Stimulated activated CD4-positive, alpha-beta T cell treated with anti-CD3 and anti-CD28 coated beads, Interleukin-2, amount 100 ng/mL, for 24 hours (primary cell): ENCODE measurements at places on chromosomes 5 and 9.
A peak's percentile ranks its signal among the peaks of the same experiment; 100 is the strongest.

- no peak for DNase-seq
These were observed 101.0 kb upstream of the SMC2 start for GRCh38 chr9:103992938-103993579.

DNA sequence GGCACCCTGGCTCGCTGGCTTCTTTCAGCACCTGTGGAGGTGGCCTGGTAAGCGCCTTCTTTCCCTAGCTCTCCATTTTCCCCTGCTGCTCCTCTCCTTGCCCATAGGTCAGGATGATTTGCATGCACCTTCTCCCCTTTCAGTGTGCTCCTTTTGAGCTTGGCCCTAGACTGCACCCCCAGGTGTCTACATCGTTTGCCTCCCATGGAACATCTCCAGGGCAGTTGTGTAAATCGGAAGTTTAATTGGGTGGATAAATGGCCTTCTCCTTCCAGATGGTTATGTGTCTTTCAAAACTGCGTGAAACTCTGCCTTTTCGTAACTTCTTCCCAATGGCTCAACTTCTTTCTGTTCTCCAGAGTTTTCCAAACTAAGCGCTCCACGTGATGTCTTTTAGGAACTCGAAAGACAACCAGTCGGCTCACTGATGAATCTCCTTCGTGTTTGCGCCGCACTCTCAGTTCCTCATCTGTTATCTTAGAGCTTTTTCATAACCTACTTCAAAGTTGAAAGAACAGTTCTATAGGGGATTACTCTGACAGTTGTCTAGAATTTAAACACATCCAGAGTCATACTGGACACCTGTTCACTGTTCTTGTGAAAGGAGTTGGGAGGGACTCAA is 1.7 kb downstream of the ADAMTS19 start:
- no peak for DNase-seq

DNA sequence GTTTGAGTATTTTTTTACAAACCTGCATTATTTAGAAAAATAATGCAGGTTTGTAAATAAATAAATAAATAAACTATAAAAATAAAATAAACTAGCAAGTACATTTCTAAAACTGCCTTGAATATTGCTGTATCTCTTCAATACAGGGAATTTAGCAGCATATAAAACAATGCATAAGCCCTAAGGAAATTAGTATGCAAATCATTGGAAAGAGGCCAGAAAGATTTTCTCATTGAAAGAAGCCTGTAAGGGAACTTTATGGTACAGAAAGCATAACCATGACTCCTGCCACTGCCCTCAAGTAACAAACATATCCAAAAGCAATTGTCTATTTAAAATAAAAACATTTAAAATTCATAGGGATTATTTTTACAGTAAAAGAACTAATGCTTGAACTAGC is 387.3 kb downstream of the HINT1 start:
- no peak for DNase-seq

DNA sequence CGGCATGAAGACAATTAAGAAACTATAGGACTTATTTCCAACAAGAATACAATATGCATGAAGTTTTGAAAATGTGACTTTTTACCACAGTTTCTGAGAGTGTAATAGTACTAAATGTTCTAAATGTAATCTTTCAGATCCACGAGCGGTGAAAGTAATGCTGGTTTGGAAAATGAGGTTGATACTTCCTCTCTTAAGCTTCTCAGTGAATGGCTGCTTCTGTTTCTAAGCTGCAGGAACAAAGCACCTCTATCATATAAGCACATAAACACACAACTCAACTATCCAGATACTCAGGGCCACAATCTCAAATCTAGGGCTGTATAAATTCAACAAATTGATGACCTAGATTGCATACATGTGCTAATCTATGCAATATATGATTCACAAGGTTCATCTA is 78.3 kb downstream of the LIFR start:
- no peak for DNase-seq

- no peak for DNase-seq
These were observed 33.9 kb upstream of the BRD3 start for GRCh38 chr9:134101623-134102149.

GRCh38 chr9:1267141-1267570 is 217.0 kb downstream of the DMRT2 start:
- DNase-seq: no peak

GRCh38 chr5:90111364-90112032 is 298.1 kb downstream of the CETN3 start:
- no peak for DNase-seq

DNA sequence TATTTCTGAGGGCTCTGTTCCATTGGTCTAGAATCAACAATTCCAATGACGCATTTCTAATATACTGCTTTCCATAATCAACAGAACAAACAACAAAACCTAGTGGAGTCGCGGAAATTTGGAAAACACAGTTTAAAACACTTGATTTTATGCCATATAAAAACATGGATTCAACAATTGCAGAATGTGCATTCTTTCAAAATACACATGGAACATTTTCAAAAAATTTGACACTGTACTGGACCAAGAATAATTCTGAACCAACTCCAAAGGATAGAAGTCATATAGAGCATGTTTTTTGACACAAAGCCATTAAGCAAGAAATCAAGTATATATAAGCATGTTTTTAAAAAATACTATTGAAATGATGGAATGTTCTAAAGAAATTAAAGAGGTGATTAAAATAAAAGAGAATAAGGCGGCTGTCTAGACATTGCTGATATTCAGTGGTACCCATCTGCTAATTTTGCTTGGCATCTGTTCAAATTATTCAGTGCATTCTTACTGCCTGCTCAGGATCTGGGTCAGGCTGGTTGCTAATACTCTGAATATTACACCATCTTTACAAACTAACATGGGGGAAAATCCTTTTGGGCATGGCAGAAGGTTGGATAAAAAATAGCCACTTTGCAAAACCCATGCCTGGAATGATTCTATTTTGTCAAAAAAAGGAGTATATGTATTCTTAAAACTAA is 221.3 kb downstream of the NPR3 start:
- DNase-seq: no peak

- no peak for DNase-seq
These were observed 545.4 kb upstream of the TLE4 start for GRCh38 chr9:79026316-79026715.

DNA sequence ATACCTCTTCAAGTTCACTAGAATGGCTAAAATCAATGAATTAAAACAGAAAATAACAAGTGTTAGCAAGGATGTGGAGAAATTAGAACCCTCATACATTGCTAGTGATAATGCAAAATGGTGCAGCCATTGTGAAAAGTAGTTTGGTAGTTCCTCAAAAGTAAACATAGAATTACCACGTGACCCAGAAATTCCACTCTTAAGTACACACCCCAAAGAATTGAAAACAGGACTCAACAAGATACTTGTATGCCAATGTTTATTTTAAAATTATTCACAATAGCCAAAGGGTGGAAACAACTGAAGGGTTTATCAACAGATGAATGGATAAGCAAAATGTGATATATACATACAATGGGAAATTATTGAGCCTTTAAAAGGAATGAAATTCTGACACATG is 70.3 kb downstream of the BARX1 start:
- no peak for DNase-seq

- peak; percentile 38 for DNase-seq
These were observed at the start of gene CERCAM for GRCh38 chr9:128420651-128421481. Gene CERCAM, plus strand, starts transcription at chr9:128420857. Its CDS starts 21 bp downstream, at chr9:128420878.

DNA sequence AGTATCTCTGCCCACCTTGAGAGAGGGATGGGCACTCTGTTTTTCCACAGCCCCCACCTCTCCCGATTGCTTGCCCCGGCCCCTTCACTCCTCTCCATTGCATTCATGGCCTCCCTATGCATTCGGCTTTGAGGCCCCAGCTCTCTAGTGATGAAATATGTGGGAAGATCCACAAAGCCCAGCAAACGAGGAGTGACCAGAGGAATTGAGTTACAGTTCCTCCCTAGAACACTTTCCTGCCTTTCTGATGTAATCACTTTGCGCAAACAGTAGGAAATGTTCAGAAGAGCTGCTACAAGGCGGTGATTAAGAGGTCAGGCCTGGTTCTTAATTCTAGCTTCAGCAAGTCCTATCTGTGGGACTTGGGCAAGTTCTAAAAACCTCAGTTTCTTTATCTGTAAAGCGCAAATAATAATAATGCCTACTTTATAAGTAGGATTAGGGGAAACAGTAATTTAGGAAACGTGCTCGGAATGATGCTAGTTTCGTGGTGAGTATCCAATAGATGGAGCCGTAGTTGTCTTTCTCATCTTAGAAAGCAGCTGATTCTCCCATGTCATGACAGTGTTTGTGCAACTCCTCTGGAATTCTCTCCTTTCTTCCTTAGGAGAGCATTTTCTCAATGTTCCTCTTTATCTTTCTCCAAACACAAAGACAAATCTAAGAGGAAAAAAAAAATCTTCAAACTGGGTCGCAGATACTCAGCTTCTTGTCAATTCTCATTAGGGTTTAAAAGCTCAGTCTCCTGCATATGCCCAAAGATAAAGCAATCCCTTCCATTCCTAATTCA is 99.5 kb upstream of the MSX2 start:
- no peak for DNase-seq

- DNase-seq: peak; percentile 83
These were observed 30.8 kb downstream of the CD180 start for GRCh38 chr5:67165526-67166459.

DNA sequence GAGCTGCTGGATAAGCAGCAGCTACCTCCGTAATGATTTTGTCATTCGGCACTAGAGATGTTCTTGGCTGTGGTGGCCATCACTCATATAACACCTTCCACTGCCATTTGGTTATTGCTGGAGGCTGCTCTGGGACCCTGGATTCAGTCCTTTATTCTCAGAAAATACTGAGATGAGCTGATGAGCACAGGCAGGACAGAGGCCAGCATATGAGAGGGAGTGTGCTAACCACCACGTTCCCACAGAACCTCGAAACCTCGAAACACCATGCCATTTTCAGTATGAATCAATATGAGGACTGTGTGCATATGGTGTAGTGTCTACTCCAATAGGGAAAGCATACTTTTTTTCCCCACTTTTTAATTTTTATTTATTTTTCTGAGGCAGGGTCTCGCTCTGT is 56.6 kb downstream of the ADAM19 start:
- no peak for DNase-seq

- no peak for DNase-seq
These were observed 20.9 kb upstream of the RFK start for GRCh38 chr9:76415154-76415553.

DNA sequence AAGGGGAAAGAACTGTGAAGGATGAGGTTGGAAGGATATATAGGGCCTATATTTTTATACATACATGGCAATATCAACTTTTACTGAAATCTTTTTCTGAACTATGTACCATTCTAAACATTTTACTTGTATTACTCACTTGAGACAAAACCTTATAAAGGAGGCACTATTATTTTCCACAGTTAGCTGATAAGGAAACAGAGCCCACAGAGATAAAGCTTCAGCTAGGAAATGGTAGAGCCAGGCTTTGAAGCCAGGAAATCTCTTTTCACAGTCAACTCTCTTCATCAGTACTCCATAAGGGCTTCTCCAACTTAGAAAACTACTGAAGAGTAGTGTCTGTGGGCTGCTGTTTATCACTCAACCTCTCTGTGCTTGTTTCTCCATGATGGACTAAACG is 613.7 kb downstream of the PRELID2 start:
- no peak for DNase-seq

DNA sequence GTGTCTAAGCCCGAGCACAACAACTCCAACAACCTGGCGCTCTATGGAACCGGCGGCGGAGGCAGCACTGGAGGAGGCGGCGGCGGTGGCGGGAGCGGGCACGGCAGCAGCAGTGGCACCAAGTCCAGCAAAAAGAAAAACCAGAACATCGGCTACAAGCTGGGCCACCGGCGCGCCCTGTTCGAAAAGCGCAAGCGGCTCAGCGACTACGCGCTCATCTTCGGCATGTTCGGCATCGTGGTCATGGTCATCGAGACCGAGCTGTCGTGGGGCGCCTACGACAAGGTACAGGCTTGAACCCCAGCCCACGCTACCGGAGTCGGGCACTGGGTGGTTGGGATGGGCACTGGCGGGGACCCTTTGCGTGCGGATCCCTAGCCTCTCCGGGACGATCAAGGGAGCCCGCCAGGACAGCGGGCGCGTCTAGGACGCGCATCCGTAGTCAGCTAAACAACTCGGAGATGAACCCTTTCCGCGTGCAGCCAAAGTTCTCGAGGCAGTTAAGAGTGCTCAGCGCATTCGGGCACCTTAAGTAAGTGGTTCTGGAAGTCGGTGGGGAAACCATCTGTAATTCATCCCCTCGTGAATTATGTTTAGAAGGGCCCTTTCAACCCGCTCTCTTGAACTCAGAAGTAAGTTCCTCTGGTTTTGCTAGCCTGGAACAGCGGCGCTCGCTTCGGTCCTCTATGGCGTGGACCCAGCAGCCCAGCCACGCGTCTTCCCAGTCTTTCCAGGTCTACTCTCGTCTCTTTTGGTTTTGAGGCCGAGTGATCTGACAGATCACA is 1.3 kb downstream of the KCNN2 start:
- DNase-seq: no peak

- DNase-seq: no peak
These were observed 78.1 kb downstream of the EDIL3 start for GRCh38 chr5:84306601-84307000.

DNA sequence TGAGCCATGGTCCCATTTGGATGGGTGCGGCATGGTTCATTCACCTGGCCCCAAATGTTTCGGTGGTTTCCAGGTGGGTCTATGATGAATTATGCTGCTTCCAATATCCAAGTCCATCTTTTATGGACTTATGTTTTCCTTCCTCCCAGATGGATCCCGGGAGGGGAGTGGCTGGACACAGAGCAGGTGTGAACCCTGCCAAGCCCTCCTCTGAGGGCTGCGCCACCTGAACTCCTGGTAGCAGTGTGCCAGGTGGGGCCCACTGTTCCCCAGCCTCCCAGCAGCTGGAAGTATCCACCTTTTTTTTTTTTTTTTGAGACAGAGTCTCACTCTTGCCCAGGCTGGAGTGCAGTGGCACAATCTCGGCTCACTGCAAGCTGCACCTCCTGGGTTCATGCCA is 42.9 kb downstream of the WNK2 start:
- no peak for DNase-seq
